ENCODE measurements at places on chromosomes 12 and 14. TPM values are rescaled to one million over a fixed set of nuclear protein-coding genes. Genes with fewer than 3 reads are reported as not detected.
A peak's percentile ranks its signal among the peaks of the same experiment; 100 is the strongest.

- DNase-seq: no peak
These were observed 682 bp downstream of the BATF start for GRCh38 chr14:75522983-75523318.

- no peak for DNase-seq
These were observed 22.8 kb upstream of the SDR39U1 start for GRCh38 chr14:24465368-24465767.

DNA sequence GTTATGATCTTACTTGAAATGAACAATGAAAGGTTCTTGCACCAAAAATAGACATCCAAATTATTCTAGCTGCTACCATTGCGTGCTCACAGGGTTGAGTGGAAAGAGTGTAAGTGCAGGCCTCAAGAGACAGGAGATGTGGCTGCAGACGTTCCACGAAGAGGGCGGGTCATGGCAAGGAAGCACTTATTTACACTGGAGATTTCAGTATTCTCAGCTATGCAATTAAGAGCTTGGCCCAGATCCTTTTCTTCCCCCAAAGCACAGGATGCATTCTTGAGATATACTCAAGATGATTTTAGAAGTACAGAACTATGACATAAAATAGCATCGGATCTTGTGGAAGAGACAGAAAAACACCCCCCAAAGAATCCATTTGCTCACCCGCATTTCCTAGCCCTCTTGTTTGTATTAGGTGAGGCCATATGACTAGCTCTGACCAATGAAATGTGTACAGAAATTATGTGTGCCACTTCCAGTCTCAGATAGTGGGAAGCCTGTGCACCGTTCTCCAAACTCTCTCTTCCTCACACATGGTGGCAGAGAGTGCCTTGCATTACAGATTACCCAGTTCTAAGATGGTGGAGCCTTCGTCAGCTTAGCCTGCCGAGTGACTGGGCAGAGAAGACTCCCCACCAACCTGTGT is 261.4 kb downstream of the TTC8 start:
- no peak for DNase-seq

GRCh38 chr12:32117316-32117715 is 10.7 kb downstream of the BICD1 start:
- no peak for DNase-seq

- DNase-seq: no peak
These were observed 55.4 kb downstream of the UBR7 start for GRCh38 chr14:93262446-93262845.

DNA sequence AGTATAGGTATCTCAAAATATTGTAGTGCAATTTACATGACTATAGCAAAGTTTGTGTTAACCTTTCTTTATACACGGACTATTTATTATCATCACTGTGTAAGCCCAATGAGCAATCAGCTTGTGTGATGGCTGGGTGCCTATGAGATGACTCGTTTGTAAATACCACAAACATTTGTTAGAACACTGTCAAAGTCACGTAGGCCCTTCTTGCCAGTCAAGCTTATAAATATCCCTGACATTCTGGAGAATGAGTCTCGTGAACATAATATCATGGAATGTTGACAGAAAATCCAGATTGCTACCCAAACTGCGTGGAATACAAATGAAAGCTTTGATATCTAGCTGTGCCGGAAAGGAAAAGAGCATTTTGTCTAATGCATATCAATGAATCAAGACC is 648.3 kb upstream of the MDGA2 start:
- DNase-seq: no peak

- DNase-seq: no peak
These were observed 24.4 kb upstream of the TBX5 start for GRCh38 chr12:114430306-114430705.

DNA sequence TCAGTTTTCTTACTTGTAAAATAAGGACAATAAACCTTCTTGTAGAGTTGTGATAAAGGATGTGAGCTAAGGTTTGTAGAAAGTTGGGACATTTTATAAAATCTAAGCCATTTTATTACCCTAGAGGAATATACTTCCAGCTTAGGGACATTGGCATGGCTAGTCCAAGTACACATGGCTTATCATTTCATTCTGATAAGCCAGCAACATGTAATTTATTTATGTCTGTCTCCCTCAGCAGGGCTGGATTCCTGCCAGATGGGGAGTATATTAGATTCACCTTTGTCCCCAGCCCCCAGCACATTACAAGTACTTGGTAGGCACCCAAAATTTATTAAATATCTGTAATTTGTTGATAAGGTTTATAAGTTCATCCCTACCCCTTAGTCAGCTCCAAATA is 6.3 kb upstream of the ATG14 start:
- no peak for DNase-seq

DNA sequence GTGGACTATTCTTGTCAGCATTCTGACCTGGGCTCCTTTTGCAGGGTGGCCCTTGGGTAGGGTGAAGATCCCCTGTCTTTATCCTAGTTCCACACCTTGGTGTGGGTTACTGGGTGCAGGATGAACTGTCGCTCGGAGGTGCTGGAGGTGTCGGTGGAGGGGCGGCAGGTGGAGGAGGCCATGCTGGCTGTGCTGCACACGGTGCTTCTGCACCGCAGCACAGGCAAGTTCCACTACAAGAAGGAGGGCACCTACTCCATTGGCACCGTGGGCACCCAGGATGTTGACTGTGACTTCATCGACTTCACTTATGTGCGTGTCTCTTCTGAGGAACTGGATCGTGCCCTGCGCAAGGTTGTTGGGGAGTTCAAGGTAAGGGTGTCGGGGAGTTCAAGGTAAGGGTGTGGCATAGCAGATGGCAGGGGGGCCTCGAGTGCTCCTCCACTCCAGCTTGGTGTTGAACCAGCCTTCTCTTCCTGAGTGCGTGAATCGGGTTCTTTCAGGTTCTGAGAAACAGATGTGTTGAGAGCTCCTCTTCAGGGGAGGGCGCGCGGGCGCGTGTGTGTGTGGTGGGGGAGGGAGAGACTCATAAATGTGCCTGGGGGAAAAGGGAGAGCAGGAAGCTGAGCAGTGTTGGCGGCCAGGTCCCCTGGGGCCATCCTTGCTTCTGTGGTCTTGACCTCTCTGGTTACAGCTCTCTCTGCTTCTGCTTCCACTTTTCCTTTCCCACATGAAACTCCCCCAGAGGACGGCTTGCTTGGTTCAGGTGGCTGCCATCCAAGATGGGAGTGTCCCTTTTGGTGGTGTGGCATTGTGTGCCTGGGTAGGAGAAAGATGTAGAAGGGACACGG is 4.0 kb downstream of the ATG101 start:
- no peak for DNase-seq

DNA sequence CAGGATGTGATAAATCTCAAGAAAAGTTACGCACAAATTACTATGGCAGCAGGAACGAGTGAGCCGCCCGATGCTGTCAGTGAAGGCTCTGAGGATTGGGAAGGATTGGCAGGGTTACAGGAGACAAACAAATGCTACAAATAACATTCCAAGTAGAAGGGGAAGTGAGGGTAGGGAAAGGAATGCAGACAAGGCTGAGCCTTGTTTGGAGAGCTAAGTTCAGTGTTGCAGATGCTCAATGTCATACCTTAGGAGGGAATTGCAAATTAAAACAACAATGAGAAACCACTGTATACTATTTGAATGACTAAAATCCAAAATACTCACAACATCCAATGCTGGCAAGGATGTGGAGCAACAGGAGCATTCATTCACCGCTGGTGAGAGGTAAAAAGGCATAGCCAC is 1.3 kb downstream of the CLEC9A start:
- no peak for DNase-seq

- no peak for DNase-seq
These were observed 132.1 kb upstream of the PDZRN4 start for GRCh38 chr12:41055875-41056577.

GRCh38 chr14:32200368-32201192 is 1.3 kb upstream of the RNU6-7 start:
- no peak for DNase-seq

GRCh38 chr12:42732908-42733411 is 143.4 kb upstream of the PRICKLE1 start:
- no peak for DNase-seq

DNA sequence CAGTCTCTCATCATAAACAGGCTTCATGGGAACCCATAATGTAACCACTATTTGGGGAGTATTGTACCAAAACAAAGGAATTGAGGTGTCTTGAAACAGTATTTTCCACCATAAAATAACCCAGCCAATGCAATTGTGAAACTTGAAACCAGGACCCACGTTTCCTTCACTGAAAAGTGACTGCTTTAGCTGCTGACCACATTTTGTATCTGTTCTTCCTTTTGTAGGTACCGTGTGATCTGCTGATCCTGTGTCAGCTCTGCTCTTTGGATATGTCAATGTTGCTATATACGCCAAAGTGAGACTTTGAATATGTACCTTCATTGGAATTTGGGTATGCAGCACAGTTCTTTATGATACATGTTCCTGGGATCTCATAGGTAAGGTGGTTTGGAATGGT is 95.1 kb upstream of the CNTN1 start:
- DNase-seq: no peak

DNA sequence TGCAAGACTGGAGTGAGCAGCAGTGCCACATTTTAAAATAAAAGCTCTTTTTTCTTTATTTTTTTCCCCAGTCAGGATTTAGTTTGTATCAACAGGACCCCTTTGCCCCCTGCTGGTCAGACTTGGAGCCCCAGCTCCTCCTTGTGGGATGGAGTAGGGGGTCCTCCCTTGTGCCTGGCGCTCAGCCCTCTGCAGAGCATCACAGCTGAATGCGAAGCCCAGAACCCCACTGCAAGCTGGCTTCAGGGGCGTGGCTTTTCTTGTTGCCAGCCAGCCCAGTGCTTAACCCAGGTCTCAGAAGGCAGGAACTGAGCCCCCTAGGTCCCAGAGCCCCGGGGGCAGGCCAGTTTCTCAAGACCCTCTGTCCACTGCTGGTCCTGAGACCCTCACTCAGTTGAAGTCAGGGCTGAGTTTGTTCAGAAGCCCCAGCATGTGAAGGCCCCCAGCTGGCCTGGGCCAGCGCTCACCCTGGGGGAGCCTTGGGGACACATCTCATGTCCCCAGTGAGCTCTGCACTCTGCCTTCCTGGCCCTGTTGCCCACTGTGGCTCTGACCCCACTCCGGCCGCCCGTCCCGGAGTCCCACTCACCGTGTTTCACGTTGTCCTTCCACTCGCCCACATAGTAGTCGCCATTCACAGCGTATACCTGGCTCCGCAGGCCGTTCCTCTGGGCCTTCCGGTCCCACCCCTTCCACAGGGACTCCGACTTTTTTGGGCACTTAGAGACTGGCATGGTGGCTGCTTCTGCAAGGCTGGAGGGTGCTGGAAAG is 519 bp downstream of the MORN3 start:
- DNase-seq: no peak

- DNase-seq: no peak
These were observed 33.5 kb downstream of the SNRNP35 start for GRCh38 chr12:123491481-123491880.

GRCh38 chr12:58502226-58502625 is 418.1 kb downstream of the LRIG3 start:
- DNase-seq: no peak

DNA sequence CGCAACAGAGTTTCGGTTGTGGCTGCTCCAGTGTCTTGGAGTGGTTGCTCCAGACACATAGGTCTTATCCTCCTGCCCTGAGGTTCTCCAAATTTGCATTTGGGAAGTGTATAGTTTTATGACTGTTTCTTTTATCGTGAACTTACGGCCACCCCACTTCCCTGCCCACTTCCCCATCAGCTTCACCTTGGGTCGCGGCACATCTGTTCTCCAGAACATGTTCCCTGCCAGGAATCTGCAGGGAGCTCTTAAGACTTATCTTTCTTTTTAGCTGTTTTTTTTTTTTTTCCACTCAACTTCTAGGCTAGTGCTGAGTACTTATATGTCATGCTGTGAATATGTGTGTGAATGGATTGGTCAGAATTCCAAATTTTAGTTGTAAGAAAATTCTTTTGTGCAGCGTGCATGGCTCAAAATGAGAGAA is 75.4 kb downstream of the ETV6 start:
- DNase-seq: no peak

- DNase-seq: no peak
These were observed 20.0 kb upstream of the FICD start for GRCh38 chr12:108495054-108495453.

- DNase-seq: no peak
These were observed 6.0 kb downstream of the PSMB11 start for GRCh38 chr14:23047751-23048693.

DNA sequence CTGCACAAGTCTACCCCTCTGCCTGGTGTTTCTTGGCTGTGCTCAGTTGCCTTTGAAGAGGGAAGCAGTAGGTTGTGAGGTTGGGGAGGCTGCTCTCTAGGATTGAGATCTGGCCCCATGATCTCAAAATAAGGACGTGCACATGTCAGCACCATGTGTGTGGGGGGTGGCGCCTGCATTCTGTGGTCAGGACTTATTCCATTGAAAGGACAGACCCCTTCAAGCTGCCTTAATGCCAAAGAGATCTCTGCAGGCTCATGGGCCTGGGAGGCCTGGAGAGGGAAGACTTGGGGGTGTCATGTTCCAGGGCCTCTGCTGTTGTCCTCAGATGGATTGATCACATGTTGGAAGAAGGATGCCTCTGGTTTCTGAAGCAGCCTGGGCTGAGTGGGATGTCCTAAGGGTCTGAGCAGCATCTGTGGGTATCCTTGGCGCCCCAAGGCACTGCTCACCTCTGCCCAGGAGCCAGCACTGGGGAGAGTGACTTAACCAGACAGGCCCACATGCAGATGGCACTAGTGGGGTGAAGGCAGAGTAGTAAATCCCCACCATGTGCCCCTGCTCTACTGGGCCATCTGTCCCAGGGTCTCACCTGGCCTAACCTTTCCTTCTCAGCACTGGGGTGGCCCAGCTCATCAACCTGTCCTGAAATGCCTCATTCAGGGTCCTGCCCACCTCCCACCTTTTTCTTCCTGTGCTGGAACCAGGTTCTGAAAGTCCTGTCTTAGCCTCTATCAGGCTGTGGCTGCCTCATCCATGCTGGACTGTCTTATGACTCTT is 118.9 kb downstream of the ADGRD1 start:
- no peak for DNase-seq

- no peak for DNase-seq
These were observed 512.4 kb upstream of the TMPO start for GRCh38 chr12:98002887-98003493.

- DNase-seq: peak; percentile 40
These were observed 50.1 kb upstream of the STK38L start for GRCh38 chr12:27193854-27194544.

GRCh38 chr12:124478985-124479645 is 88.3 kb downstream of the NCOR2 start:
- DNase-seq: no peak

GRCh38 chr12:130281153-130281799 is 56.4 kb upstream of the PIWIL1 start:
- DNase-seq: no peak

GRCh38 chr14:56170877-56171422 is 52.7 kb downstream of the PELI2 start:
- DNase-seq: no peak

- no peak for DNase-seq
These were observed 114.8 kb upstream of the RFLNA start for GRCh38 chr12:124179936-124180607.

The MYF5 gene
- not detected for total RNA-seq

The POTEG gene
- not detected for total RNA-seq

The ASCL1 gene
- not detected for total RNA-seq

The NYNRIN gene
- total RNA-seq: 9.5 TPM

The KRT73 gene
- total RNA-seq: not detected

The RNF212B gene
- total RNA-seq: not detected

The HVCN1 gene
- 14.5 TPM for total RNA-seq

The RTRAF gene
- 36.9 TPM for total RNA-seq

The GALNT8 gene
- total RNA-seq: 4.5 TPM

The RPS6KA5 gene
- 1.4 TPM for total RNA-seq

The TAS2R9 gene
- total RNA-seq: not detected

The ATP23 gene
- 7.4 TPM for total RNA-seq

The NABP2 gene
- 17.2 TPM for total RNA-seq

The FMNL3 gene
- 26.7 TPM for total RNA-seq

The PMEL gene
- 0.99 TPM for total RNA-seq

The FAIM2 gene
- 2.8 TPM for total RNA-seq

Data from thoracic aorta (tissue), 2 donors.